ENCODE measurements at places on chromosomes 4 and X. TPM values are rescaled to one million over a fixed set of nuclear protein-coding genes. Genes with fewer than 3 reads are reported as not detected.

Gene ANXA10
- not detected for total RNA-seq

Gene SOX3
- not detected for total RNA-seq

Gene SLC10A4
- total RNA-seq, result not detected

Gene STIM2
- total RNA-seq, result 9.0 TPM

Gene DCX
- total RNA-seq, result not detected

Gene FGFR3
- 1.3 TPM for total RNA-seq

All from subcutaneous adipose tissue (tissue), 4 donors.